ENCODE measurements at places on chromosomes 6 and 20. TPM values are rescaled to one million over a fixed set of nuclear protein-coding genes. Genes with fewer than 3 reads are reported as not detected.

Gene CRYBG1
- total RNA-seq, result 15.6 TPM

Gene GPR63
- 0.99 TPM for total RNA-seq

Gene RBPJL
- not detected for total RNA-seq

Gene LRRN4
- not detected for total RNA-seq

Gene MOG
- not detected for total RNA-seq

Gene FOXF2
- total RNA-seq, result 55.7 TPM

Gene ACSS2
- 50.4 TPM for total RNA-seq

Gene SLC32A1
- total RNA-seq, result not detected

Gene DEFB128
- not detected for total RNA-seq

Gene MTCH1
- total RNA-seq, result 260 TPM

Gene STX11
- 0.50 TPM for total RNA-seq
